ENCODE measurements at places on chromosomes 12 and 14.

- peak; percentile 85 for DNase-seq
These were observed 3.0 kb downstream of the EVL start for GRCh38 chr14:100067971-100068959.

DNA sequence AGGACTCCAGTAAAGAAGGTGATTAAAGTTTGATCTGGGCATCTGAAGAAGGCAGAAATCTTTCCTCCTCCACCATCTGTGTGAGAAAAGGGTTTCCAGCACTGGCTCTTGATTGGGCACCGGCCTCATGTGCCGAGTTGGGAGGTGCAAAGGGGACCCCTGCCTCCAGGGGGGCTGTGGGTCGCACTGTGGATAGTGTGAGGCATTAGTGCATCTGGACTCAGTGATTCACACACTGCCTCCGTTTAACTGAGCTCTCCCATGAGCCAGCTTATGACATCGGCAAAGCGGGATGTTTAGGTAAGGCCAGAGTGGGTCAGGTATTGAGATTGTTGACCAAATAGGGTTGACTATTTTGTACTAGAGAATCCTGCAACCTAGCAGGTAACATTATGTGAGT, 8.9 kb downstream of the C1S start:
- DNase-seq: no peak

GRCh38 chr14:94612174-94612573, at the start of gene SERPINA3:
TSS of gene SERPINA3 (plus strand) at chr14:94612391. CDS start at chr14:94614442, 2,051 bp downstream.
- no peak for DNase-seq

DNA sequence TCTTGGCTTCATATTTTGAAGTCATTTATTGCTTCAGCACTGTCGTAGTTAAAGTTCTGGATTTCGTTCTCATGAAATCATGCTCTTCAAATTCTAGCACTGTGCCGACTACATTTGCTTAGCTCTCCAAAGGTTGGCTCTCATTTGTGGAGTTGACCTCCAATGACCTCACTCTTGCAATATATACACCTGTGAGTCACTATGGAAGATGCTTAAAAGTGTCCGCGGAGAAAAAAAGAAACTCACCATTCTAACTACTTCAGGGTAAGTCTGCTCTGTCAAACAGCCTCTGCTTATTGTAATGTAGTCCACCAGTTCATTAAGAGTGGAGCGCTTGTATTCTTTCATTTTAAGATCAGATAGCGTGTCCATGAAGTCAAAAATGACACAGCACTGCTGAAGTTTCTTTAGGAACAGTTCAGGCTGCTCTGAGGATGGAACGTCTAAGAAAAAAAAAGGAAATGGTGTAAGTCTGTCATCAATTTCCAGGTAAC, 89.7 kb downstream of the PPP2R5E start:
- no peak for DNase-seq

GRCh38 chr14:59333668-59334067, 131.5 kb downstream of the GPR135 start:
- no peak for DNase-seq

DNA sequence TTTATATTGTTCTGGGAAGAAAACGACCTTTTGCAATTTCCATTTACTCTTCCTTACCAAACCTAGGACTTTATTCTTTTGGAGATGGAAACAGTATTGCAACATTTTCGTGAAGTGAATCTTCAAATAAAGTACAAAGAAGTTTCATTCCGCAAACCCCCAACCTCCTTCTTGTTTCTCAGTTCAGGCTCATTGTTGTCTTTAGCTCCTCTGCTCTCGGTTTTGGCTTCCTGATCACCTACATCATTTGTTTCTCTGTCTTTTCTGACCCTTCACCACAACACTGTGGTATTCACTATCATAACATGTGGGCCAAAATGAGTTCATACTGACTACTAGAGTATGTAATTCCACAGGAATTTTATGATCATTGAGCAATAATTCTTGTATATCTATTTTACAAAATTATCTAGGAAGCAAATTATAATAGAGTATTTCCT, 266.8 kb downstream of the ADAMTS20 start:
- DNase-seq: no peak

DNA sequence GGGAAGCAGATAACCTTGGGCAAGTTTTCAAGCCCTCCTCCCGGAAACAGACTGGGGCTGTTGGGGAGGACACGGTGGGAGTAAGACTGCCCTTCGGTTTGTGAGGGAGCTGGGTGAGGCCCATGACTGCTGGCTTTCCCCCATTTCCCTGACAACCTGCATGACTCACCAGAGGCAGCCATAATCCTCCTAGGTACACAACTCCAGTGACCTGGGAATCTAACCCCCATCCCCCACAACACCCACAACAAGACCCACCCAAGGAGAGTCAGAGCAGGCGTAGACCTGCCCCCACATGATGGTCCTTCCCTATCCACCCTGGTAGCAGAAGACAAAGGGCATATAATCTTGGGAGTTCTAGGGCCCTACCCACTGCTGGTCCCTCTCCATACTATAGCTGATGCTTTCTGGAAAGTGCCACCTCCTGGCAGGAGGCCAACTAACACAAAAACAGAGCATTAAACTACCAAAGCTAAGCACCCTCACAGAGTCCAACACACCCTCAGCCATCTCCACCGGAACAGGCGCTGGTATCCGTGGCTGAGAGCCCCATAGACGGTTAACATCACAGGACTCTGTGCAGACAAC, 14.8 kb downstream of the DDX24 start:
- no peak for DNase-seq

DNA sequence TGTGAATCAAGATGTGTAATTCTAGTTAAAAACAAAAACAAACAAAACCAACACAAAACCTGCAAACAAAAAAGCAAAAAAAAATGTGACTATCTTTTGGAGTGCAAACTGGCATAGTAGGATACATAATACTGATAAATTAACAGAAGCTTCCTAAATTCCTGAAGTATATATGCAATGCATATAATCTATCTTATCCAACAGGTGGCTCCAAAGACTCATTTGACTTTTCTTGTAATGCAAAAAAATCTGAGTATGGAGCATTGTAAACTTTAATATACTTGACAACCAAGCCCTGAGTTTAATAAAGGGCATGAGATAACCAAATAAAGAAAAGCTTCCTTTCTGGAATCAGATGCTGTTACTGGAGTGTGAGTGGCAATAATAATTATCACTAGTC, 1003.6 kb downstream of the FSCB start:
- DNase-seq: no peak

- DNase-seq: no peak
These were observed 38.6 kb downstream of the SYNE2 start for GRCh38 chr14:63891148-63891975.

- DNase-seq: no peak
These were observed 69.2 kb downstream of the RASSF3 start for GRCh38 chr12:64679487-64680001.

Data from KG1 (cell line).